ENCODE measurements at places on chromosomes 7 and 10. TPM values are rescaled to one million over a fixed set of nuclear protein-coding genes. Genes with fewer than 3 reads are reported as not detected.

The TAS2R5 gene
- total RNA-seq, result 6.2 TPM

The HGF gene
- 48.8 TPM for total RNA-seq

The VOPP1 gene
- 66.2 TPM for total RNA-seq

The GBX1 gene
- total RNA-seq, result not detected

The CTTNBP2 gene
- total RNA-seq, result 21.5 TPM

The FAS gene
- 27.5 TPM for total RNA-seq

The LRRTM3 gene
- 0.31 TPM for total RNA-seq
